Lower lobe of right lung (tissue), 2 donors: ENCODE measurements at places on chromosomes 5 and 9. TPM values are rescaled to one million over a fixed set of nuclear protein-coding genes. Genes with fewer than 3 reads are reported as not detected.

DNA sequence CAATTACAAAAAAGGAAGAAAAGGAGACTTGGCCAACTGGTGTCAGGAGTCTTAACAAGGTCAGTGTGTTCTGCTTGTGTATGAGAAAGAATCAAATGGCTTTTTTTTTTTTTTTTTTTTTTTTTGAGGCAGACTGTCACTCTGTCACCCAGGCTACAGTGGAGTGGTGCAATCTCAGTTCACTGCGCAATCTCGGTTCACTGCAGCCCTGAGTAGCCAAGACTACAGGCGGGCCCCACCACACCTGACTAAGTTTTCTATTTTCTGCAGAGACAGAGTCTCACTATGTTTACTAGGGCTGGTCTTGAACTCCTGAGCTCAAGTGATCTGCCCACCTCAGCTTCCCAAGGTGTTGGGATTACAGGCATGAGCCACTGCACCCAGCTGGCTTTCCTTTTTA lies 3.1 kb upstream of the IL7R start:
- H3K4me1 ChIP-seq, result peaks cover 29% of the 10 kb centered on the region
- DNase-seq, result peak; percentile 72
- H3K4me3 ChIP-seq, result peak overlapping the region; percentile 31
- H3K27ac ChIP-seq, result peak overlapping the region; percentile 86
- H3K27me3 ChIP-seq, result no peaks in the 10 kb centered on the region

GRCh38 chr5:143946837-143947236 lies 134.9 kb downstream of the HMHB1 start:
- H3K4me1 ChIP-seq, result no peaks in the 10 kb centered on the region
- DNase-seq, result no peak
- H3K4me3 ChIP-seq, result no peak overlapping the region
- no peak overlapping the region for H3K27ac ChIP-seq
- no peaks in the 10 kb centered on the region for H3K27me3 ChIP-seq
- H3K36me3 ChIP-seq, result no peaks in the 10 kb centered on the region

GRCh38 chr5:76582230-76583162 lies 40.7 kb downstream of the F2RL2 start:
- H3K27ac ChIP-seq, result no peak overlapping the region
- H3K4me1 ChIP-seq, result peaks cover 10% of the 10 kb centered on the region
- H3K27me3 ChIP-seq, result no peaks in the 10 kb centered on the region
- H3K36me3 ChIP-seq, result no peaks in the 10 kb centered on the region
- no peak overlapping the region for H3K4me3 ChIP-seq

Gene LPAR1
- 23.2 TPM for total RNA-seq
